ENCODE measurements at places on chromosomes 2 and 18.

- no peak for DNase-seq
These were observed 36.1 kb downstream of the TRAK2 start for GRCh38 chr2:201415149-201415548.

- DNase-seq = no peak
These were observed 127.6 kb upstream of the HS6ST1 start for GRCh38 chr2:128446049-128446873.

- no peak for DNase-seq
These were observed 76.0 kb downstream of the EMX1 start for GRCh38 chr2:72993147-72993932.

- DNase-seq = no peak
These were observed 88.7 kb downstream of the TFCP2L1 start for GRCh38 chr2:121196132-121196848.

GRCh38 chr18:11081009-11081532 lies 68.3 kb downstream of the PIEZO2 start:
- no peak for DNase-seq

GRCh38 chr2:33777786-33778185 lies 178.7 kb upstream of the FAM98A start:
- no peak for DNase-seq

DNA sequence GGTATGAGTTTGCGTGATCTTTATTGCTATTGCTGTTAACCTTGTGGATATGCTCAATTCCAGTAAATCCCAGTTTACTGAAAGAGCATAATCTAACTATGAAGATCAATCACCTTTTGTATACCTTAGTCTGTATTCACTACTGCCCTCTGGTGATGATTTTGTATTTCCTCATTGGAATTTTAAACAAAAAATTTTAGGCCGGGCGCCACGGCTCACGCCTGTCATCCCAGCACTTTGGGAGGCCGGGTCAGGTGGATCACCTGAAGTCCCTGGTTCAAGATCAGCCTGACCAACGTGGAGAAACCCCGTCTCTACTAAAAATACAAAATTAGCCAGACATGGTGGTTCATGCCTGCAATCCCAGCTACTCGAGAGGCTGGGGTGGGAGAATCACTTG lies 5.1 kb downstream of the COMMD1 start:
- no peak for DNase-seq

DNA sequence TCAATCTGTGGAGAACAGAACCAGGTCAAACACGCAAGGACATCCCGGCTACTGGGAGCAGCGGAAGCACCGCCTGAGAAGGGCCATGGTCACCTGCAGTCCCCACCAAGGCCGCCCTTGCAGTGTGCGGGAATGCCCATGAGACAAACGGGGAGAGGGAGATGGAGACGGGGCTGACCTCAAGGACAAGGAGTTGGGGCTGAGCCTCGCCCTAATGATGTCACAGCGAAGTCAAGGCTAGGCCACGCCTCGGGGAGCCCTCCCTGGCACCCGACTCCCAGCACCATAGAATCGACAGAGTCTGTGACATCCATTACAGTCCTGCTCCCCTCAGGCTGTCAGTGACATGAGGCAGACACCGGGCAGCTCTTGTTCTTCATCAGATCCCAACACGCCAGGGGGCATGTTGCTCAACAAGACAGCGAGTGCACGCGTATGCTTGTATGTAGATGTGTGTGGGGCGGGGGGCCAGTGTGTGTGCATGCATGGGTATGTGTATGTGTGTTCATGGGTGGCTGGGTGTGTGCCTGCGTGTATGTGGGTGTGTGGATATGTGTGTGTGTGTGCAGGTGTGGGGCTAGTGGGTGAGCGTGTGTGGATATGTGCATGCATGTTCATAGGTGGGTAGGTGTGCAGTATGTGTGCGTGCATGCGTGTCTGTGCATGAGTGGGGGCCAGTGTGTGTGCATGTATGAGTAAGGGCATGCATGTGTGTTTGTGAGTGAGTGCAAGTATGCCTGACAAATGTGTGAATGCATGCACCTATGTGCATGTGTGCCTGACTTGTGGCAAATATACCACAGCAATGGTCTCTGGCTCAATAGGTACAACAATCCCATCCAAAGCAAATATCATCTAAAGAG lies 57.0 kb downstream of the ANKMY1 start:
- DNase-seq = no peak

GRCh38 chr2:138433995-138434951 lies 67.3 kb upstream of the SPOPL start:
- DNase-seq = no peak

DNA sequence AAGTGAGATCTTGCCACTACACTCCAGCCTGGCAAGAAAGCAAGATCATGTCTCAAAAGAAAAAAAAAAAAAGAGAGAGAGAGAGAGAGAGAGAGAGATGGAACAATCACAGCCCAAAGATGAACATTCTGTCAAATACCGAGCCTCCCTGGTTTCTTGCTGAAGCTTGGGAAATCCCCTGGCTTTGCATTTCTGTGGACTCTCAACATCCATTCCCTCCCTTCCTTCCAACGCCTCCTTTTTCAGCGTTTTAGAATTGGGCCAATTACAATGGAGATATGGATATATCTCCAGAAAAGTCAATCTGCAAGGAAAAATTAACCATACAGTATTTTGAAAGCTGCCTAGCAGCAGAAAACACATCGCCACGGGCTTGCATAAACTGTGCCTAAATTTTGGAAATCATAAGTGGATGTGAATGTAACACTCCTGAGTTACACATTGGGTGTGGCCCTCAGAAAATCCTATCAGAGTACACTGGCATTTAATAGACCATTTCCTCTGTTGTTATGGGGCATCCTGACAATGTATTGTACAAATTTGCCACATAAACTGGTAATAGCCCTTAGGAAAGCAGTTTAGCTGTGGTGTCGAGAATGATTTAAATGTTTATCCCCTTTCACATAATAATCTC lies 67.2 kb upstream of the PHLPP1 start:
- no peak for DNase-seq

All from NCI-H187 (cell line).